ENCODE measurements at places on chromosomes 2 and 18.

DNA sequence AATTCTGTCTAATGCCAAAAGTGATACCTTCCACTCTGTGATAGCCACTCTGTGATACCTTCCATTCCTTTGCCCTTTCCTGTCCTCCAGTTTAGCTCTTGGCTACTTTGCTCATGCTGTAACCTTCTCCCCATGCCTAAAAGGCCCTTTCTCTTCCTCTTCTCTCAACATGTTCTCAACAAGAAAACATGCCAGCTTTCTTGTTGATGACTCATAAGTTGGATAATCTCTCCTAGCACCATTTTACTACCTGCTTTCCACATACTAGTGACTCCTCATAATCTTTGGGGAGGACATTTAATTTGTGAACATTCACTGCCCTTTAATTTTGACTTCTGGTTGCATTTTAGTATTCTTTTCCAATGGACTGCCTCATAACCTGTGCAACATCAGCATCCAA lies 55.9 kb upstream of the NT5C1B start:
- no peak for DNase-seq

GRCh38 chr18:75025573-75025972 lies 183.4 kb downstream of the PTGR3 start:
- DNase-seq = no peak

DNA sequence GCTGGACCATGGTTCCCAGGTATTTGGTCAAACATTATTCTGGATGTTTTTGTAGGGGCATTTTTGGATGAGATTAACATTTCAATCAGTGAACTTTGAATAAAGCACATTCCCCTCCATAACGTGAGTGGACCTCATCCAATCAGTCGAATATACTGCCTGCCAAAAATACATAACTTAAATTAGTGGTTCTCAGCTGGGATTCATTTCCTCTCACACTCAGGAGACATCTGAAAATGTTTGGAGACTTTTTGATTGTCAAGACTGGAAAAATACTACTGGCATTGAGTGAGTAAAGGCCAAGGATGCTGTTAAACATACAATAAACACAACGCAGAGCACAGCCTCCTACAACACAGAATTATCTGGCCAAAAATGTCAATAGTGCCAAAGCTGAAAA lies 198.2 kb downstream of the MYO1B start:
- no peak for DNase-seq

GRCh38 chr2:101464841-101465240 lies 10.1 kb downstream of the RFX8 start:
- no peak for DNase-seq

DNA sequence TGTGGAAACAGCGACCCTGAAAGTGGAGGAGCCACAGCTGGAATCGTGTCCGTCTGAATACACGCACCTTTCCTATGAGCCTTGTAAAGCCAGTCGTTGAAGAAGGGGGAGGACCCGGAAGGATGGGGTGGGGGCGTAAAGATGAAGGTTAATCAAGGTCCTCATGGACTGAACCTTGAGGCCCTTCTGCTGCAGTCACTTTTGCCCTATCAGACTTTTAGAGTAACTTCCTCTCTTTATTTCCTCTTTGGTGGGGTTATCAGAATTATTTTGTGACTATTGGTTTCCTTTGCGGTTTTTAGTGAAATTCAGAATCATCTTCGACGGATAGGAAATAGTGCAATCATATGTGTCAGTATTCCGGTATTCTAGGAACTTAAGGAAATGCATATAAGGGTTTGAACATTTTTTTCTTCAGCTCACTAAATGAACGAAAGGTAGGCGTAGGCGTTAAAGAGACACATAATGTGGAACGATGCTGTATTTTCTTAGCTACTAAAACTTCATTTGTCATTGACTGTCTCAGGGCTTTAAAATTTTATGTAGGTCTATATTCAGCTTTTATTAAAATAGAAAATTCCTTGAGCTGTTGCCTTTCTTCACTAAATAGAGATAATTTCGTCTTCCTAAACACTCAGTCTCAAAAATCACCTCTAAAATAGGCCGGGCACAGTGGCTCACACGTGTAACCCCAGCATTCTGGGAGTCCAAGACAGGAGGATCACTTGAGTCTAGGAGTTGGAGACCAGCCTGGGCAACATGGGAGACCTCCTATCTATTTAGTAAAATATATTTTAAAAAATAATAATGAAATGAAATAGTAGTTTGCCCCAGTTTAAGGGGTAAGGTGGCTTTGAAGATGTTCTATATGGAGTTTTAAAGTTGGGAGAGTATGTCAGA lies 1.4 kb upstream of the YES1 start:
- DNase-seq = no peak

- DNase-seq = no peak
Observed at GRCh38 chr18:10298346-10298745, 156.1 kb upstream of the APCDD1 start.

DNA sequence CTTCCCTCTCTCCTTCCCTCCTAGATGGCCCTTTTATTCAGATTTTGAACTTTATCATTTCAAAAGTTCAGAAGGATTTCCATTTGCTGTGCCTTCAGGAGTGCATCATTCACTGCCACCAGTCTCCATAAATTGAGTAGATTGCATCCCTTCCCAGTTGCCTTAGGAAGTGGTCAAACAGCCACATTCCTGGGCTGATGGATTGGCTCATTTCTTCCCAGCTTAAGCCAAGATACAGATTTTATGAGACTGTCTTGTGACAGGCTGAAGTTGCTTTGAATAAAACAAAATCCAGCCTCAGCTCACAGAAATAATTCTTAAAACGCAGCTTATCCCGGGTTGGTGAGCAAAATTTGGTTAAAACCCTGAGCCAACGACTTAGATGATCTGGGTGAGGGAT lies 9.8 kb downstream of the NRP2 start:
- no peak for DNase-seq

DNA sequence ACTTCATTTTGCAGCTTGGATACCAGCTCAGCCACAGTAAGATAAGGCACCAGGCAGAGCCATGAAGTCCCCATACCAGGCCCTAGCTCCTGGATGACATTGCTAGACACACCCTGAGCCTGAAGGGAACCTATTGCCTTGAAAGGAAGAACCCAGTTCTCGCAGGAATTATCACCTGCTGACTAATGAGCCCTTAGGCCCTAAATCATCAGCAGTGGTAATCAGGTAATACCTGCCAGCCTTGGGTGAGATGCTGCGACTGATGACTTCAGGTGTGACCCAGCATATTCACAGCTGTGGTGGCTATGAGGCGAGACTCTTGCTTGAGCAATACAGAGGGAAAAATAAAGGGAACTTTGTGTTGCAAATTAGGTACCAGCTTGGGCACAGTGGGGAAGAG lies 24.9 kb downstream of the CLK1 start:
- no peak for DNase-seq

DNA sequence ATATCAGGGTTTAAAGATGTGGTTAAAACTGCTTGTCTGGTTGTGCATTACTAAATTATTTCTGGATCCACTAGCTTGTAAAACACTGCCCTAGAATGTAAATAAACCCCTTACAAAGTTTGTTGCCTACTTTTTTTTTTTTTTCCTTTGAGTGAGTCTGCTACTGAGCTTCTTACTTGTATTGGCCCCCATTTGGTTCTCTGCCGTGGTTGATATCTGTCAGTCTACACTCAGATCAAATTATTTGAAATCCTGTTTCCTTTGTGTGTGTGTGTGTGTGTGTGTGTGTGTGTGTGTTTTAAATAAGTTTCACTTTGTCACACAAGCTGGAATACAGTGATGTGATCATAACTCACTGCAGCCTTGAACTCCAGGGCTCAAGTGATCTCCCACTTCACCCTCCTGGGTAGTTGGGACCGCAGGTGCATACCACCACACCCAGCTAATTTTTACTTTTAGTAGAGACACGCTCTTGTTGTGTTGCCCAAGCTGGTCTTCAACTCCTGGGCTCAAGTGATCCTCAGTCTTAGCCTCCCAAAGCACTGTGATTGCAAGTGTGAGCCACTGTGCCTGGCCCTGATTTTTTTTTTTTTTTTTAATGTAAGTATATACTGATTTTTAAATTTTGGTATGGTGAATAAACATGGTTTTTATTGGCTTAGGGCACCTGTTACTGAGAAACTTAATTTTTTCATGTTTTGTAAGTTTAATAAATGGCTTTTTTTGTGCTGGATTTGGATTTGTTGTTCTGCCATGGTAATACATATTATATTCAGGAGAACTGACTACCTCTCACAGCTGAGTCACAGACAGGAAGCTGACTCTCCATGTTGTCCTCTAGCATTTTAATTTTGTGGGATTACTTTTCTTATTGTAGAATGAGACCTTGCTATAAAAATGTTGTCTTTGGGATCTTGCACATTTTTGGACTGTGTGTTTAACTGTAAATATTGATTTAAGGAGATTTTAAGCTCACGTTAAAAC lies 48.5 kb downstream of the MAP4K4 start:
- DNase-seq = no peak

- no peak for DNase-seq
Observed at GRCh38 chr2:164887434-164888144, 46.0 kb upstream of the COBLL1 start.

GRCh38 chr2:186641132-186641806 lies 51.4 kb downstream of the ITGAV start:
- DNase-seq = no peak

DNA sequence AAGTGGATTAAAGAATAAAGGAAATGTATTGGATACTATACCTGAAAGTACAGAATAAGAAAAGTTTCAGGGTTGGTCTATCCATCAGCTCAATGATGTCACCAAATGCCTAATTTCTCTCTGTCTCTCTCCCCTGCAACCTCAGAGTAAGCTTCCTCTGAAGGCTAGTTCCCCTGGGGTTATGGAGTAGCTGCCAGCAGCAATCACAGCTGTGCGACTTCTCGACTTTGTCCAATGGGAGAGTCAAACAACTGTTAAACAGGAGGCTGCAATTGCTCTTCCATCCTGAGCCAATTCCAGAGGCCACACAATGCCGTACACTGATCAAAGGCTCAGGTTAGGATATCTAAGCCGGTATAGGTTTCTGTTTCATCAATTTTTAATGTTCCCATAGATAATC lies 95.3 kb upstream of the FANCL start:
- DNase-seq = no peak

DNA sequence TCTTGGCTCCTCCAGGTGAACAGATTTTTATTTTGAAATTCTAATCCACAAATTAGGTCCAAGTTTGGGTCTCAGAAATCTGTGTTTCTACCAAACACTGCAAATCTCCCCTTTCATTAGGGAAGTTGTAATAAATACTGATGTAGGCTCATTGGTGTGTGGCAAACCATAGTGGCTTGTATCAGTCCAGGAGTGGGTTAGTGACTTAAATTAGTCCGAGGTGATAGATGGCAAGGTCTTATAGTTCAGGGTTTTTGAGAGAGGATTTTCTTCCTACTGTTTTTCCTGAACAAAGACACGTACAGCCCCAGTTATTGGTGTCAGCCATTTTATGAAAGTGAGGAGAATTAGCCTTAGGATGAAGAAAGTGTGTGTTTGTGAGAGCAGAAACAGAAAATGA lies 74.6 kb downstream of the RPRM start:
- peak; percentile 64 for DNase-seq

GRCh38 chr2:203908797-203909185 lies 27.8 kb upstream of the ICOS start:
- DNase-seq = no peak

GRCh38 chr2:112174383-112174782 lies 36.2 kb downstream of the FBLN7 start:
- DNase-seq = no peak

- DNase-seq = peak; percentile 51
Observed at GRCh38 chr2:28681606-28682005, 70.0 kb upstream of the PPP1CB start.

DNA sequence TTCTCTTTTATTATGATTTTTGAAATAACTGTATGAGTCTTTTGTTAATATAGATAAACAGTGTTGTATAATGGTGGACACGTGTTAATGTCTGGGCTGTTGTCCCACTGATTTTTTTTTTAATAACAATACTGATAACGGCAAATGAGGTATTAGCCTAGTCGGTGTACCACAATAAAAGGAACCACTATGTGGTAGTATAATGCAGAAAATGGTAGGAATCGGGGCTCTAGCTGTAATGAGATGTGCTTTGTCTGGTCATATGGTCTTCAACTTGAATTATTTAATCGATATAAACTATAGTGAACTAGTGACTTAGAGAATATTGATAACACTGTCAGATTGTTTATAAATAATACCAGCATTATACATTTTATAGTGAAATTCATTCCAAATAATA lies 517.9 kb upstream of the SPHKAP start:
- DNase-seq = peak; percentile 46

DNA sequence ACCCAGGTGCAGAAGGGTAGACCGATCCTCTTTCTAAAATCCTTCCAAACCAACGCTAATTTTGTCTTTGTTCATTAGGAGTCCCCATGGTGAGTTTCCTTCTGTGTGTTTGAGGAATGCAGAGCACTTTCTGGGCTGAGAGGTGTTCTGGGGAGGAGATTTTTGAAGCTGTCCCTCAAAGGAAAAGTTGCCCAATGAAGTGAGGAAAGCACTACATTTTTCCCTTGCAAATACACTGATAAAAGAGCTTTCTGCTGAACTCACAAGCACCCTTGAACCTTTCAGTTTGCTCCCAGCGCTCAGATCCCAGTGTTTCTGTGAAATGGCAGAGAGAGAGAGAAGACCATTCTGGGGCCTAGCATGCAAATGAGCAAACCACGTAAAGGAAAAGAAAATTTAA lies 299.6 kb upstream of the FANCL start:
- DNase-seq = no peak

DNA sequence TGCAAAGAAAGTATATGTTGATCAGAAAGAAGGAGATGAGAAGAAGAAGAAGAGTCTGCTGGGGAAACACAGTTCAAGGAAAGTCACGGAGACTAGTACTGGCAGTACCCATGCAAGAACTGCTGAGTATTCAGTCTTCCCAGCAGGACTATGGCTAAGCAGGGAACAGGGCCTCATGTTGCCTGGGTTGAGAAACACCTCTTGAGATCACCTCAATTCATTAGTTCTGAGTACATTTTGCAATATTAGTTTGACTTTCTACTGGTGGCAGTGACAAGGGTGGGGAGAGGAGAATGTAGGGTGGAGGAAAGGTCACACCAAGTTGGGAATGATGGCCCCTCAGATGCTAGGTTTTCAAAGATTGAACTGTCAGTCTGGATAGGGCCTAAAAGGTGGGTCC lies 50.5 kb downstream of the MRPL33 start:
- no peak for DNase-seq

- no peak for DNase-seq
Observed at GRCh38 chr2:109209941-109210340, 80.9 kb downstream of the SH3RF3 start.

- no peak for DNase-seq
Observed at GRCh38 chr18:50855976-50856757, 22.8 kb upstream of the ME2 start.

DNA sequence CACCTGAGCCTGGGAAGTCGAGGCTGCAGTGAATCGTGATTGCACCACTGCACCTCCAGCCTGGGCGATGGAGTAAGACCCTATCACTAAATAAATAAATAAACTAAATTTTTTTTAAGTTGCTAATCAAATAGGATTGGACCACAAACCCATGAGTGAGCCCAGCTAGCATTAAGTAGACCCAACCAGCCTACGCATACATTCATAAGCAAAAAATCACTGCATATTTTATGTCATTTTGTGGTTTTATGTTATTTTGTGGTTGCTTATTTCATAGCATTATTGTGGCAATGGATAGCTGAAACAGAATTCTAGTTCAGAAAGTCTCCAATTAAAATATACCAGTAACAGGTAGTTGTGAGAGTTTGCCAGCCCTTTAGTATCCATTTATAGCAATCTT lies 29.1 kb upstream of the ZC3H15 start:
- DNase-seq = no peak
